Stimulated activated CD8-positive, alpha-beta memory T cell treated with anti-CD3 and anti-CD28 coated beads, Interleukin-7, amount 100 ng/mL, for 1 hour (primary cell): ENCODE measurements at places on chromosomes 2 and 18.

DNA sequence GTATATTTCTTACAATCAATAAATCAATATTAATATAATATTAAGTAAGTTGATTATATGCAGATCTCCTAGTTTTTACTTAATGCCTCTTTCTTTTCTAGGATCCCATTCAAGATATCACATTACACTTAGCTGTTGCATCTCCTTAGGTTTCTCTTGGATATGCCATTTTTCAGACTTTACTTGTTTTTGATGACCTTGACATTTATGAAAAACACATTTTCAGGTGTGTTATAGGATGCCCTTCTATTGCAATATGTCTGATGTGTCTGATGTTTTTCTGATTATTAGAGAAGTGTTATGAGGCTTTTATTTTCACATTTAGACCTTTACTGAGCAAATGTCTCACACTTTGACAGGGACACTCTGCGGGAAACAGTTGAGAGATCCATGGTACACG, 933.6 kb upstream of the CNTNAP5 start:
- no peak for DNase-seq

DNA sequence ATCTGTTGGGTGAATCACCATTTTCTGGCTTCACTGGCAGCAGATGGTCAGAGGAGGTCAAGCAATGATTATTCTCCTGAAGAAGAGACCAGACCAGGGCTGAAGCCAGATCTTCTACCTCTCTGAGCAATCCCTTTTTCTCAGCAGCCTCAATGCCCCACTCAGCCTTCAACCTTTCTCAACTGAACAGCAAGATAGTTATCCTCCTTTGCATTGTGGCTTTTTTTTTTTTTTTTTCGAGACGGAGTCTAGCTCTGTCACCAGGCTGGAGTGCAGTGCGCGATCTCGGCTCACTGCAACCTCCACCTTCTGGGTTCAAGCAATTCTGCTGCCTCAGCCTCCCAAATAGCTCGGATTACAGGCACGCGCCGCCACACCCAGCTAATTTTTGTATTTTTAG, 50.5 kb downstream of the ZFP36L2 start:
- DNase-seq = no peak

- DNase-seq = no peak
Observed at GRCh38 chr2:133814890-133815289, 246.6 kb upstream of the NCKAP5 start.

GRCh38 chr2:51085420-51086068, 53.6 kb upstream of the NRXN1 start:
- no peak for DNase-seq

GRCh38 chr18:76687304-76687962, 134.9 kb upstream of the ZNF236 start:
- DNase-seq = no peak

DNA sequence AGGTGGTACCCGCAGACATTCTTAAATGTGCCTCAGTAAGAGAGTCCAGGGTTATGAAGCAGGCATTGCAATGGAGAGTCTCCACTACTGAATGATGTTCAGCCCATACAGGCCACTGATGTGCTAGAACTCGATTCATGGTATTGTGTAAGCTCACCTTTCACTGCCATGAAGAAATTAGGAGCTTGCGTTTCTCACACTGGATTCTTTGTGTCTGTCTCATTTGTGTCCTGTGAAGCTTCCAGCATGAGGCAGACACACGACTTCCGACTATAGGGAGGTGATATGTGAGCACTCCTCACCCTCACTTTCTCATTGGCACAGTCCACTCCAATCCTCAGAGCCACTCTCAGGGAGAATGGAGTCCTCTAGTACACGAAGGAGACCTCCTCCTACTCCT, 677.4 kb upstream of the RAB6C start:
- no peak for DNase-seq

DNA sequence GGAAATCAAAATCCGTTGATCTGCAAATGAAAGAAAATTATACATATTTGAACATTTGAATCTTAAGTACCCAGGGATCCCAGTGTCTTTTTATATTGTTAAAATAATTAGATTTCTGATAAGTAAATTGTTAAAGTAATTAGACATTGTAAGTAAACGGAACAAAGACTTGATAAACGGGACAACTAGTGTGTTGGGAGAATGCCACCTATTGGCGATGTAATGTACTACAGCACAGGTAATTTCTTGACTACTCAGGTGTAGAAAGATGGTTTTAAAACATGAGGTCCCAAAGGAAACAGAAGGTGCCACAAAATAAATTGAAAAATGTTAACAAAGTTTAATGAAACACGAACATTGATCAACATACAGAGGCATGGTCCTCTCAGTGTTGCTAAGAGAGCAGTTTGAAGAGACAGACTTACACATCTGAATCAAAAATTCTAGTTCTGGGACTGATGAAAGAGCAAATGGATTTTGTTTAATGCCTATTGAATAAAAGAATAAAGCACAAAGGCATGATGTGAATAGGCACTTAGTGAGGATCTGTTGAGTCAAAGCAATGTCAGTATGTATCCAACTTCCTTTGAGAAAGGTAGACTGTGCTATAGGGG, 103.4 kb upstream of the RASGRP3 start:
- DNase-seq = no peak
